NCI-H446 (cell line): ENCODE measurements at places on chromosomes 2 and 18.

- DNase-seq, result no peak
Measured at GRCh38 chr2:23675506-23675905, 251.4 kb downstream of the ATAD2B start.

DNA sequence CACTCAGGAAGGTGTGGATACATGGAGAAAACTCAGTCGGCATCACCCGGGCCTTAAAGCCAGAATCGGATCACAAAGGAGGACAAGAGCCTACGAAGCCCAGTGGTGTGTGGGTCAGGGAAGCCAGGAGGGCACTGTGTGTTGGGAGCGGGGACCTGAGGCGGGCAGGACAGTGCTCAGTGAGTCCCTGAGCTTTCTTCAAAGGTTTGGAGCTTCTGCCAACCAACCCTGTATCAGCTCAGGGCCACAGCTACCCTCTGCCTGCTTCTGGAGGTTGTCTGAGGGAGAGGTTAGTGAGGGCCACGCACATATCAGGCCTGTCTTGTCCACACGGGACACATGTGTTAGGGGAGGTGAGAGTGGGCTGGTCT lies 52.4 kb downstream of the DYSF start:
- DNase-seq, result no peak

GRCh38 chr2:190443778-190444481 lies 35.8 kb downstream of the MFSD6 start:
- DNase-seq, result peak; percentile 91

DNA sequence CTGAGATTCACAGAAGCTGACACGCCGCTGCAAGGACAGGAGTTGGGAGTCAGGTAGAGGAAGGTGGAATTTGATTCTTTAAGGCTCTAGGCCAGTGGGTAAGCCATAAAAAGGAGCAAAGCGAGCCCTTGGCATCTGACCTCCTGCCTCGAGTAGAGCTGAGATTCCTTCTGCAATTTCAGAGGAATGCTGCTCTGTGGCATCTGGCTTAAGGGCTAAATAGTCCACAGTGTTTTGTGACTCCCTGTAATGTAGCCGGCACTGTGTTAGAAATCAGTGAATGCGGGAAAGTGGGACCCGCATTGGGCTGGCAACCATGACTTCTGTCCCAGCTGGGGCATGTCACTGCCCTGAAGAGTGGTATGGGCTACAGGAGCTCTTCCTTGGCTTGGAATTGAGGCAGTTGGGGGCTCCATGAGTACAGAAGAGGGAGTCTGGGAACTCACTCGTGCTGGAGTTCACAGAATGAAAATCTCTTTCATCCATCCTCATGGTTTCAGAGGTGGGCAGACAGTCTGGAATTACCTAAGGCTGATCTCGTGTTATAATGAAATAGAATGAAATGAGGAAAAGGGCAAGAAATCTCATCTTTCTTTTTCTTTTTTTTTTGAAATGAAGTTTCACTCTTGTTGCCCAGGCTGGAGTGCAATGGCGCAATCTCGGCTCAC lies 12.7 kb upstream of the MYCN start:
- DNase-seq, result no peak

GRCh38 chr2:60596411-60596810 lies 43.0 kb upstream of the BCL11A start:
- no peak for DNase-seq

GRCh38 chr2:11672407-11672806 lies 2.4 kb upstream of the NTSR2 start:
- DNase-seq, result no peak
